A549 treated with CpdA at 1 μM for 4 hours (cell line): ENCODE measurements at places on chromosomes 11 and 22. TPM values are rescaled to one million over a fixed set of nuclear protein-coding genes. Genes with fewer than 3 reads are reported as not detected.

Gene MPZL3
- 0.23 to 0.60 TPM (median 0.38 TPM) in 5 replicates for total RNA-seq

Gene SCN4B
- 0.08 to 0.09 TPM in 2 of 5 replicates, not detected in the others for total RNA-seq

Gene ALX4
- total RNA-seq: 4.7 to 6.7 TPM (median 6.0 TPM) in 5 replicates

Gene CBLIF
- not detected in 5 replicates for total RNA-seq

Gene HEPHL1
- not detected in 5 replicates for total RNA-seq

Gene MRGPRG
- not detected in 5 replicates for total RNA-seq

Gene OR9G1
- total RNA-seq: not detected in 5 replicates

Gene TMEM191C
- total RNA-seq: 0.61 to 1.1 TPM (median 0.87 TPM) in 5 replicates

Gene MYEOV
- 99.6 to 113 TPM (median 112 TPM) in 5 replicates for total RNA-seq

Gene GRK2
- 25.9 to 40.4 TPM (median 37.5 TPM) in 5 replicates for total RNA-seq

Gene OR8A1
- total RNA-seq: not detected in 5 replicates

Gene KLHDC7B
- total RNA-seq: 0.02 to 0.05 TPM (median 0.05 TPM) in 3 of 5 replicates, not detected in the others

Gene TESMIN
- total RNA-seq: 4.2 to 6.8 TPM (median 5.3 TPM) in 5 replicates

Gene DUSP8
- total RNA-seq: 1.1 to 2.3 TPM (median 2.0 TPM) in 5 replicates

Gene NXPE2
- total RNA-seq: not detected in 5 replicates

Gene OR2AT4
- total RNA-seq: 0.02 TPM in 1 of 5 replicates, not detected in the others

Gene APOA4
- total RNA-seq: not detected in 5 replicates

Gene PHRF1
- total RNA-seq: 28.0 to 34.8 TPM (median 34.2 TPM) in 5 replicates
